Lower lobe of right lung (tissue), 2 donors: ENCODE measurements at places on chromosomes 4 and X.
A peak's percentile ranks its signal among the peaks of the same experiment; 100 is the strongest.

DNA sequence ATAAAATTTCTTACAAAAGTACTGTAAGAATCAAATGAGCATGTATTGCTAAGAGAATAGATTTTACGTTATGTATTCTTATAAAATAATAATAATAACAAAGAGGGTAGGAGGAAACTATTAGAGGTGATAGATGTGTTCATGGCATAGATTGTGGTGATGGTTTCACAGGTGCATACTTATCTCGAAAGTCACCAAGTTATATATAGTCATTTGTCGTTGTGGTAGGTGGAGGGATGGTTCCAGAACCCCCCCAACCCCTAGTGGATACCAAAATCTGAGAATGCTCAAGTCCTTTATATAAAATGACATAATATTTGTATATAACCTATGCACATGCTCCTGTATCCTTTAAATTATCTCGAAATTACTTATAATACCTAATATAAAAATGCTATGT lies 36.7 kb upstream of the H2AZ1 start:
- no peak for DNase-seq

GRCh38 chrX:12997906-12998687 lies 23.2 kb downstream of the TMSB4X start:
- DNase-seq, result no peak

GRCh38 chrX:45954026-45954425 lies 591.2 kb downstream of the ZNF674 start:
- no peak for DNase-seq

- no peak for DNase-seq
Measured at GRCh38 chr4:151540728-151541388, 131.9 kb downstream of the FHIP1A start.

DNA sequence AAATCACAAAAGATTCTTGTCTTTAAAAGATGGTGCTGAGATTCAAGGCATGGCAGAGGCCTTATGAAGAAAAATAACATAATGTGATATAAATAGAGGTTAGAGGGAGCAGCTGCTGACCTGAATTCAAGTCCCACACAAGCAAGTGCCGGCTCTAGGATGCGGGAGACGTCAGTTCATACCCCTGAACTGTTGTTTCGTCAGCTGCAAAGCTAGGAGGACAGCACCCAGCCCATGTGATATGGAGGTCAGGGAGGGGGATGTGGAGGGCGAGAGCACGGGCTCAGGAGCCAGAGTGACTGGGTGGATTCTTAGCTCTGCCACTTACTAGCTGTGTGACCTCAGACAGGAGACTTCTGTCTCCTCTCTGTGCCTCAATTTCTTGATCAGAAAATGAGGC lies 77.9 kb downstream of the JAKMIP1 start:
- no peak for DNase-seq

DNA sequence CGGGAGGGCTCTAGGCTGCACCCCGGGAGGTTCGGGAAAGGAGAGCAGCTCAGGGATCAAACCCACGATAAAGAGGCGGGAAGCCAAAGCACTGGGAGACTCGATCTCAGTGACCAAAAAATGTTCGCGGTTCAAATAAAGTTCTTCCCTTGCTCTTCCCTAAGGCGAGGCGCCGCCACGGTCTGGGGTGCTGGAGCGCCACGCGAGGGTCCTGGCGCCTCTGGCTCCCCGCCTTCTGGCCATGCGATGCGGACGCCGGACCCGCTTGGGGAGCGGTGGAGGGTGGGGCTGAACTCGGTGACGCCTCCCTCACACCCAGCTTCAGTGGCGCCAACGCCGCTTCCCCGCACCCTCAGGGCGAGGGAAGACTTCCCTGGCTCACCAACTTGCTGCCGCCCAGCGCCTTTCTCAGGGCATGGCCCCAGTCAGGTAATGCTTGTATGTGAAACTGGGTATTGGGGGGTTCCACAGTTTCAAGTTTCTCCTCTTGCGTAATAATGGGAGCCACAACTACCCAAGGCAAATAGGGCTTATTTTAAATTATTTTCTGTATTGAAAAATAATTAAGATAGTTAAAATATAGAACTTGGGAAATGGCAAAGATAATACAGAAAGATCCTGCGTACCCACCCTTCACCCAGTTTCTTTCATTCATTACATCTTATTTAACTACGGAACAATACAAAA lies at the start of gene QRFPR:
TSS of gene QRFPR (minus strand) at position 243 of the 687 bp plus-strand sequence. CDS start 371 bp downstream, outside the sequence.
- no peak for DNase-seq

DNA sequence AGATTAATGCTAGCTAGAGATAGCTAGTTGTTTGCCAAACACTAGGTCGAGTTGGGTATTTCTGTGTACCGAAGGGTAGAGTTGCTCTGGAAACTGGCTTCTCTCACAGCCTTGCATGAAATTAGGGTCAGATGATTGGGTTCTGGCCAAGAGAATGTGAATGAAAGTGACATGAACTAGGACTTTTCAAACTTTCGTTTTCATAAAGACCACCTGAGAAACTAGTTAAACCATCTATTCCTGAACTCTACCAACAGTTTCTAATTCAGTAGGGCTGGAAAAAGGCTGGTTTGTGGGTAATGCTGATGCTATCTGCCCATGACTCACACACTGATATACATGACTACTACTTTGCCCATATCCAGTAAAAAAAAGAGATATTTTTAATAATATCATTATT lies 157.6 kb downstream of the GASK1B start:
- no peak for DNase-seq

GRCh38 chr4:57989430-57989829 lies 879.2 kb upstream of the IGFBP7 start:
- DNase-seq, result no peak

DNA sequence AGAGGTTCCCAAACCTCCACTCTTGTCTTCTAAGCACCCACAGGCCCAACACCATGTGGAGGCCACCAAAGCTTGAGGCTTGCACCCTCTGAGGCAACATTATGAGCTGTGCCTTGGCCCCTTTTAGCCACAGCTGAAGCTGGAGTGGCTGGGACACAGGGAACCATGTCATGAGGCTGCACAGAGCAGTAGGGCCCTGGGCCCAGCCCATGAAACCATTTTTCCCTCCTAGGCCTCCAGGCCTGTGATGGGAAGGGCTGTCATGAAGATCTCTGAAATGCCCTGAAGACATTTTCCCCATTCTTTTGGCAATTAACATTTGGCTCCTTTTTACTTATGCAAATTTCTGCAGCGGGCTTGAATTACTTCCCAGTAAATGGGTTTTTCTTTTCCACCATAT lies 14.8 kb downstream of the RBMXL3 start:
- no peak for DNase-seq

GRCh38 chrX:95974096-95974470 lies 710.6 kb upstream of the DIAPH2 start:
- no peak for DNase-seq

GRCh38 chr4:40934676-40935075 lies 184.9 kb downstream of the NSUN7 start:
- DNase-seq, result no peak

GRCh38 chr4:169263791-169264392 lies 6.9 kb downstream of the SH3RF1 start:
- DNase-seq, result peak; percentile 71

DNA sequence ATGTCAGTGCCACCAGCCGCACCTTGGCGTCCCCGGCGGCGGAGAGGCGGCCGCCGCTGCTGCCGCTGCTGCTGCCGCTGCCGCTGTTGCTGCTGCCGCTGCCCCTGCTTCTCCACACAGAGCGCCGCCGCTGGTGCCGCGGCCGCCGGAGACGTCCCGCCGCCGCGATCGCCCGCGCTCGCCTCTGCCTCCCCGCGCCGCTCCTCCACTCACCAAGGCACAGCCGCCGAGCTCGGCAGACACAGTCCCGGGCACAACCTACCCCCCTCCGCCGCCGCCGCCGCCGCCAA lies at the start of gene PPP3CA:
TSS of gene PPP3CA (minus strand) at position 260 of the 290 bp plus-strand sequence.
- peak; percentile 78 for DNase-seq

DNA sequence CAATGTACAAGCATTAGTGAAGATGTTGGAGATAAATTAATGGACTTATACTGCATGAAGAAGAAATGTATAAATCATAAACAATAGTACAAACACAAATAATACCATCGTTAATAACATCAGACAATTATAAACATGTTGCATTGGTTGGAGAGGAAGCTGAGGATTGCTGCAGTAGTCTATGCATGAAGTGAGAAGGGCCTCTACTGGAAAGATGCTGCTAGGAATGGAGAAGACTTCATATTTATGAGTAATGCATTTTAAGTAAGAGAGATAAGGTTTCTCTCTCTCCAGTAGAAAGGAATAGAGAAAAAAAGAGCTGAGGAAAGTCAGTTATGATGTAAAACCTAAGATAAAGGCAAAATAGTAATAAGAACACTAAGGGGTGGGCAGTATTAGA lies 247.8 kb downstream of the GRID2 start:
- no peak for DNase-seq

- DNase-seq, result peak; percentile 68
Measured at GRCh38 chrX:20267931-20268701, 1.4 kb upstream of the RPS6KA3 start.

GRCh38 chr4:123889507-123889906 lies 492.9 kb downstream of the SPRY1 start:
- no peak for DNase-seq

DNA sequence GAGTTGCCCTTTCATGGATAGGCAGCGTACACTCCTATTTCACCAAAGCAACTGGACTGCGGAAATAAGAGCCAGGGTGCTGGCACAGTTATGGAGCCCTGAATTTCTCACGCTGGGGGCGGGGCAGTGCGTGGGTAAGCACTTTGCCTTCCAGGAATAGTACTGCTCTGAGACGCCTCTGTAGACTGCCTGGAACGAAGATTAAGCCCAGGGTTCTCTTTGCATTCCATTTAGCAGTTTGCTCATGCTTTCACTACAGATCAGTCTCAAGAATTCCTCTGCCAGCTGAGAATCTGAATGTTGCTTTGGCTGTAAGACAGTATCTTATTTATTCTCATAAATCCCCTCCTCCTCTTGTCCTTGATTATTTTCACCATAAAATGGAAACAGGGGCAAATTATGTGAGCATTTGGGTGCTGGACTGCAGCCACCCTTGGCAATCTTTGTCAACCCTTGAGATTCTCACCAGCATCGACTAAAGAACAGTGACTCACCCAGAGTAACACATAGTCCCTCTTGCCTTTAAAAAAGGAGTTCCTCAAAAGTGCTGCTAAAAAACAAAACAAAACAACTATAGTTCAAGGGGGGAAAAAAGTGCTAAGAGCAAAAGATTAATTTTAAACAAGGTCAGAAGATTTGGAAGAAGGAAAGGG lies 88.9 kb upstream of the CITED1 start:
- no peak for DNase-seq

DNA sequence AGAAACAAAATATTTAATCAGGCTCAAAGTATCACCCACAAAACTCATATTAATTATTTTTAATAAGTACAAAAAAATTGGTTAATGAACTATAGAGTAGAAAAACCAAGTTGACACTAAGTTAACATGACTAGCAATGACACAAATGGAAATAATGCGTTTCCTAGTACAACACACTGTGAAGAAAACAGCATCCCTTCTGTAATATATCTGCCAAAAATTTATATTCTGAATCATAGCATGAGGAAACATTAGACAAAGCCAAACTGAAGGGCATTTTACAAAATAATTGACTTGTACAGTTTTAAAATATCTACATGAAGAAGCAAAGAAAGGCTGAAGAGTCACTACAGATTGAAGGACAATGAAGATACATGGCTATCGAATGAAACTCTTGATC lies 477.6 kb upstream of the INTU start:
- DNase-seq, result no peak

- no peak for DNase-seq
Measured at GRCh38 chr4:133154725-133155124, 5.6 kb downstream of the PCDH10 start.

DNA sequence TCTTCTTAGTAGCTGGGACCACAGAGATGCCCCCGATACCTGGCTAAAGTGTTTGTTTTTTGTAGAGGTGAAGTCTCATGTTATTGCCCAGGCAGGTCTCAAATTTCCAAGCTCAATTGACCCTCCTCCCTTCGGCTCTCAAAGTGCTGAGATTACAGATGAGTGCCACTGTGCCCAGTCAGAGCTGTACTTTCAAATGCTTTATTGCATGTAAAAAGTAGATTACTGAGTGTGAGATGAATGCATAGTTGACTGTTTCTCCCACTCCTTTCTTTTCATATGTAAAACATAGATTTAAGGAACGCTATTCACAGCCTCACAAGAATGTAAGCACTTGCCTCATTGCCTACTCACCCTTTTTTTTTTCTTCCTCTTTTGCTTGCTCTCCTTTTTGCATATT lies 984.4 kb upstream of the PABPC4L start:
- DNase-seq, result no peak

GRCh38 chr4:57344296-57344695 lies 234.1 kb upstream of the IGFBP7 start:
- DNase-seq, result no peak

DNA sequence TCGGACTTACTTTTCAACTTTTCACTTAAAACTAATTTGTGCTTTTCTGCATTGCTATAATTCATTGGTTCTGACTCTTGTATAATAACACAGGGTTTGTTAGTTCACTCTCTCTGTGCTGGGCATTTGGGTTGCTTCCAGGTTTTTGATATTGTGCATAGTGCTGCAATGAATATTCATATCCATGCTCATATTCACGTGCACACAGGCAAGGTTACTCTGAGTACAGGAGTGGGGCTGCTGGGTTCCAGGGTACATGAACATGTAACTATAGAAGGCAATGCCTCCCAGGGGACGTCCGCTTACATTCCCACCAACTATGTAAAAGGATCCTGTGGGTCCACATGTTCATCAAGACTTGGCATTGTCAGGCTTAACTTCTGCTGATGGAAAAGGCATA lies 117.2 kb downstream of the ADGRA3 start:
- DNase-seq, result no peak

GRCh38 chr4:178664621-178665020 lies 1222.4 kb upstream of the AGA start:
- no peak for DNase-seq

GRCh38 chrX:133654811-133655210 lies 239.5 kb upstream of the GPC4 start:
- DNase-seq, result no peak

DNA sequence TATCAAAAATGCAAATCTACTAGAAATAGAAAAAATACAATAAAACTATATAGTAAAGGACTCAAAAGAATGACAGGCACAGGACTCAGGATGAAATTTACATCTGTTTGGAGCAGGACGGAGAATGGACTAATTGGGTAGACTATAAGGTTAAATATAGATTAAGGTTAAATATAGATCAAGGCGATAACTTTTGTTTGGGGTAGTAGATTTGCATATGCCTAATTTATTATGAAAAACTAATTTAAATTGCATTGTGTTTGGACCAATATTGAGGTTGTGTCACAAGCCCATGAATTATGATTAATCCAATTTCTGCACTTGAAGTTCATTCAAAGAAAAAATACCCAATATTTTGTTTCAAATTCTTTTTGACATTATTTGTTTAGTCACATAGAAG lies 31.0 kb downstream of the MTHFD2L start:
- DNase-seq, result no peak

GRCh38 chrX:67543818-67544217 lies at the start of gene AR:
TSS of gene AR (plus strand) at chrX:67544021. CDS start at chrX:67545147, 1,126 bp downstream.
- peak; percentile 66 for DNase-seq

GRCh38 chr4:20381005-20381404 lies 129.3 kb downstream of the SLIT2 start:
- DNase-seq, result peak; percentile 28

GRCh38 chrX:16462912-16463311 lies 187.0 kb upstream of the S100G start:
- no peak for DNase-seq

GRCh38 chr4:95317085-95317793 lies 231.5 kb downstream of the UNC5C start:
- no peak for DNase-seq
